ENCODE measurements at places on chromosomes 11 and 22.

- no peak for DNase-seq
Observed at GRCh38 chr11:33307984-33308383, 50.8 kb downstream of the HIPK3 start.

DNA sequence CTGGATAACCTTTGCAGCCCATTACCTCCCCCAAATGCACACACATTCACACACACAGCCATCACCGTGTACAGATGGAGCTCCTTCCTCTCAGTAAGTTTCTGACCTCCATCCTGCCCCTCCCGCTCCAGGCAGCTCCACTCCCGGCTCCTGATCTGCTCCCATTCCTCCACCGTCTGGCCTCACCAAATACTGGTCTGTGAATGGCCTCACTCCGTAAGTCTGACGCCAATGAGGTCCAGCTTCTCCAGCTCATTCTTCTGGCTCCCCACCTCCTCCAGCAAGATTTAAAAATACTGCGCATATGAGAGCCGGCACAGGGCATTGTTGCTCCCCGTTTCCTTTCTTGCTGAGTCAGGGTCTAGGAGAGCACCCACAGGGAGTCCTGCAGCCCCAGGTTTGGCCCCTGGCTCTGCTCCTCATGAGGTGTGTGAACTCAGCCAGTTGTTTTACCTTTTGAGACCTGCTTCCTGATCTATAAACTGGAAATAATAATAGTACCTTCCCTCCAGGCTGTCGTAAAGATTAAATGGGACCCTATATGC lies 14.0 kb upstream of the TUB start:
- no peak for DNase-seq

DNA sequence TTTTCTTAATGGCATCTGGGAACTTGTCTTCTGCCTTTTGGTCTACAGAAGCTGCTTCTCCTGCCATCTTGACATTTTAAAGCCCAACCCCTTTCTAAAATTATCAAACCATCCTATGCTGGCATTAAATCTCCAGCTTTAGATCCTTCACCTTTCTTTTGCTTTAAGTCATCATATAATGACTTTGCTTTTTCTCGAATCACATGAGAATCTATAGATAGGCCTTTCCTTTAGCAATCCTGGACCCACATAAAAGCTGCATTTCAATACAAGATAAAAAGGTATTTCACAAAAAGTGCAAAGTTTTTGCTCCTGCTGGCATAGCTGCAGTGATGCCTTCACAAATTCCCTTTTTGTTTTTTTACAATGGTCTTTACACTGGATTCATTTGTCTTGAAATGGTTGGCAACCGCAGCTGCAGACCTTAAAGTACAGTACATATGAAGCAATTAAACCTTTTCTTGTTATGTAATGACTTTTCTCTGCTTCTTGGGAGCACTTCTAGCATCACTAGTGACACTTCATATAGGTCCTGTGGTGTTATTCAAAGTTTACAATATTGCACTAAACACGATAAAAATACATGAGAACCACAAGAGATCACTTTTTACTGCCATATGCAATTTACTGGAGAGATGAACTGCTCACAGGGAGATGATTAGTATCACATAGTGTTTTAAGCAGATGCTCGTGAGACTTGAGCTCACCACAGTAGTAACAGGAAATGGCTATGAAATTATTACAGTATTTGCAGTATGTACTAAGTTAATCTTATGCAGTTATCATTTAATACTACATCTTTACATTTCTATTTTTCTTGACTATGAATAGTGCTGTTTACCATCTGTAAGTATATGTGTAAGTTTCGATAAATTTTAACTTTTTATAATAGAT lies 41.6 kb downstream of the ACER3 start:
- DNase-seq: no peak

DNA sequence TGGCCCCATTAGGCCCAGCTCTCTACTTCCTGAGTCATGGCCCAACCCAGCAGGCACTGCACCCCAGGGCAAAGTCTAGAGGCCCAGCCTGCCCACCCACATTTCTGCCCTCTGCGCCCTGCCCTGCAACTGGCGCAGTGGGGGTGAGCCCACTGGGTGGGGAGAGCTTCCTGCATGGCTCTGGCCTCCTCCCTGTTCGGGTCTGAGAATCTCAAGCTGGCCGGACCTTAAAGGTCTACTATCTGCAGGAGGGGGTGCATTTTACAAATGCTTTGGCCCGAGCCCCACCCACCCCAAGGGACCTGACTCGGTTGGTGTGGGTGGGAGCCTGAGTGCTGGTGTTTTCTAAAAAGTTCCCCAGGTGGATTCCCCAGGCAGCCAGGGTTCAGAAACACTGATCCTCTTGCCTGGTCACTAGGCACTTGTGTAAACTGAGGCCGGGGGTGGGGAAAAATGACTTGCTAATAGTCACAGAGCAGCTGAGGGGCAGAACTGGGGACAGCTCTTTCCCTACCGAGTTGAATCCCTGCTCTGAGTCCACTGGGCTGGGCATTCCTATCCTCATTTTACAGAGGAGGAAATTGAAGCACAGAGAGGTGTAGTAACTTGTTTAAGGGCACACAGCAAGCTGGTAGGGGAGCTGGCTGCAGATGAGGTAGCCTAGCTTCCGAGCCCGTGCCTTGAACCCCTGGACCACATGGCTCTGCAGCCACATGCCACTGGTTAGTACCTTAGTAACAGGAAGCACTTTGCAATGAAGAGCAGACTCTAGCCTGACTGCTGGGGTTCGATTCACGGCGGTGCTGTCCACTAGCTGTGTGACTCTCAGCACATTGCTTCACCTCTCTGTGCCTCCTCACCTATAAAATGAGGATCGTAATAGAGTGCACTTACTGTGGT lies 36.3 kb downstream of the CD82 start:
- no peak for DNase-seq

- DNase-seq: no peak
Observed at GRCh38 chr11:10327254-10327653, 22.4 kb downstream of the ADM start.
